ENCODE measurements at places on chromosomes 6 and 20.
A peak's percentile ranks its signal among the peaks of the same experiment; 100 is the strongest.

DNA sequence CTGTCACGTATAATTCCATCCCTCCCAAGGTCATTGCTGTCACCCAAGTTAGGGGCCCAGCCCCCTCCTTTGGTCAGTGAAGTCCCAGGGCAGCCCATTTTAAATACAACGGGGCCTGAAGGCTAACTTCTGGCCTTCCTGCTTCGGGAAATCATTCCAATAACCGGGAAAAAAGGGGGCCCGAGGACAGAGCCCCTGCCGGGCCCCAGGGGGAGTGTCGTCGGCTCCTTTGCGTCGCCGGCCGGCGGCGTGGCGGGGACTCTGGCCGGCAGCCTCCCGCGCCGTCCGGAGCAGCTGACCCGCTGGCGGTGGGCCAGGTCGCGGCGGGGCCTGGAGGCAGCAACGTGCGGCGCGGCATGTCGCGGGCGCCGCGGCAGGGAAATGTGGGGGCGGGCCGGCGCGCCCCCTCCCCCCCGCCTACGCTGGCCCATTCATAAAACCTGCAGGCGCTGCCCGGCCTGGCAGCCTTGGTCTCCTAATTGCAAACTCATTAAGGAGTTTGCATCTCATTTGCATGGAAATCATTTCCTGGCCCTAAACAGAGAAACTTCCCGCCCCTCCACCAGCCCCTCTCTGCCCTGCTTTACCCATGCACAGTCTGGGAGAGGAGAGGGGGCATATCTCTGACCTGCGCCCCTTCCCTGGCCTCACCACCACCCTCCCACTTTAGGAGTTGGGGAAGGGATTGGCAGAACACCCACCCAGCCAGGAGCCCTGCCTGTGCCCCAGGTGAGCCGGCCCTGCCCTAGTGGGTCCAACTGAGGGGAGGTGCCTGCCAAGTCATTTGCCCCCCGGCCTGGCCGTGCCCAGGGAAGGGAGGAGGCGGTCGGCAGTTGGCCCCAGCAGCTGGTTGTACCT lies 50.7 kb downstream of the MRPL14 start:
- DNase-seq = no peak

DNA sequence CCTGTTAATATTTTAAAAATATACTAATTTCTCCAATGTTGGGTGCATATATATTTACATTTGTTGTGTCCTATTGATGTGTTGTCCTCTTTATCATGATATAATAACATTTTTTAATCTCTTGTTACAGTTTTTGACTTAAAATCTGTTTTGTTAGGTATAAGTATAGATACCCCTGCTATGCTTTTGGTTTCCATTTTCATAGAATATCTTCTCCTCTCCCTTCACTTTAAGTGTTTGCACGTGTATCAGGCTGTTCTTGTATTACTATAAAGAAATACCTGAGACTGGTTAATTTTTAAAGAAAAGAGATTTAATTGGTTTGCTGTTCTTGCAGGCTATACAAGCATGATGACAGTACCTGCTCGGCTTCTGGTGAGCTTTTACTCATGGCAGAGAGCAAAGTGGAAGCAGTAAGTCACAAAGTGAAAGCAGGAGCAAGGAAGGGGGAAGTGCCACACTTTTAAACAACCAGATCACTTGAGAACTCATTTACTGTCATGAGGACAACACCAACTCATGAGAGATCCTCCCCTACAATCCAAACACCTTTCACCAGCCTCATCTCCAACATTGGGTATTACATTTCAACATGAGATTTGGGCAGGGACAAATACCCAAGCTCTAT lies 340.5 kb upstream of the SYNCRIP start:
- no peak for DNase-seq

GRCh38 chr6:160238278-160238711 lies 20.3 kb downstream of the SLC22A2 start:
- no peak for DNase-seq

DNA sequence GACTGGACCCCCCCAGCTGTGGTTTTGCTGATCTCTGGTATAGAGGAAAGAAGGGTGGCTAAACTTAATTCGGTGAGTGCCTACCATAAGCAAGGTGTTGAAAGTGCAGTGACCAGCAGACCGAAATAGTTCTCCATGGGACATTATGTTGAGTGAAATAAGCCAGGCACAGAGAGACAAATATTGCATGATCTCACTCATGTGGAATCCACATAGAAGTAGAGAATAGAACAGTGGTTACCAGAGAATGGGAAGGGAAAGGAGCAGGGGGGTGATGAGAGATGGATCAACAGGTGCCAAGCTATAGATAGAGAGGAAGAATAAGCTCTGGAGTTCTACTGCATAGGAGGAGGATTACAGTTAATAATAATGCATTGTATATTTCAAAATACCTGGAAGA lies 9.7 kb upstream of the GCNT2 start:
- no peak for DNase-seq

DNA sequence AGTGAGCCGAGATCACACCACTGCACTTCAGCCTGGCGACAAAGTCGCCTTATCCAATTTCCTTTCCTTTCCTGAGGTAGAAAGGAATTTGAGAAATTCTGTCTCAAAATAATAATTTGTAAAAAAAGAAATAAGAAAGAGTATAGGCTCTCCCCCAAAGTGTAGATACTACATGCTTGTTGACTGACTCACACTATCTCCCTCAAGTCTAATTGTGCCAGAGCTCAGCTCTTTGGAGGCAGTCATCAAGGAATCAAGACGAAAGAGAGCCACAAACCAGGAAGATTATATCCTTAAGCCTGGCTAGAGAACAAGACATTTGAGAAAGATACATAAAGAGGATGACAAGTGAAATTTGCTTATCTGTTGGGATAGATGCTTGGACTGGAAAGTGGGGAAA lies 3.7 kb upstream of the FKBPL start:
- DNase-seq = no peak

DNA sequence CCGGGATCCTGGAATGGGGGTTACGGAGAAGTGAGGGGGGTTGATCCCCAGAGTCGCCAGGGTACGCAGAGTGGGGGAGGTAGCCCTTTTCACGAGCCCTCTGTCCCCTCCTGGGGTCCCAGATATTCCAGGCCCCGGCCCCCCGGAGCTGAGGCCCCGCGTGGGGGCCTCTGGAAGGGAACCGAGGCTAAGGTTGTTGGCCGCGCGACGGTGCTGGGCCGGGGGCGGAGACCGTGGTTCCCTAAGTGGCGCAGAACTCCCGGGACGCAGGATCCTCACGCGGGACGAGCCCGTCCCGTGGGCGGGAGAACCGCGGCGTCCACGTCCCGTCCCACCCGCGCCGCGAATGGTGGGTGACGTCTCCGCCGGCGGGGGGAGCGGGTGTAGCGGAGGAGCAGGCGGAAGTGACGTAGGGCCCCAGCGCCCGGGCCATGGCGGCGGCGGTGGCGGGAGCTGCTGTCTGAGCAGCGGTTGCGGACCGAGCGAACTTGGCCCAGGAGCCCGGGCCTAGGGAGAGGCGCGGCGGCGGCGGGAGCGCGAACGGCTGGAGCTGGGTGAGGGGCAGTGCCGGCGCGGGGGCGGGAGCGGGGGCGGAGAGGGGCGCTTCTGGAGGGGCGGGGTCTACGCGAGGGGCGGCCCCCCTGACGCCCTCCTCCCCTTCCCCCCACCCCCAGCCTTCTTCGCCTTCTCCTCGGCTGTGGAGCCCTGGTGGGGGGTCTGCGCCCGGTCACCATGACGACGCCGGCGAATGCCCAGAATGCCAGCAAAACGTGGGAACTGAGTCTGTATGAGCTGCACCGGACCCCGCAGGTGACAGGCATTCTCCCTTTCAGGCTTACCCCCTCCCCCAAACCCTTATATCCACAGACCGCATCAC lies at the start of gene RING1:
RING1 (plus strand) TSS at position 410 of the 877 bp plus-strand sequence; CDS start at position 733, 323 bp downstream.
- peak; percentile 88 for DNase-seq

DNA sequence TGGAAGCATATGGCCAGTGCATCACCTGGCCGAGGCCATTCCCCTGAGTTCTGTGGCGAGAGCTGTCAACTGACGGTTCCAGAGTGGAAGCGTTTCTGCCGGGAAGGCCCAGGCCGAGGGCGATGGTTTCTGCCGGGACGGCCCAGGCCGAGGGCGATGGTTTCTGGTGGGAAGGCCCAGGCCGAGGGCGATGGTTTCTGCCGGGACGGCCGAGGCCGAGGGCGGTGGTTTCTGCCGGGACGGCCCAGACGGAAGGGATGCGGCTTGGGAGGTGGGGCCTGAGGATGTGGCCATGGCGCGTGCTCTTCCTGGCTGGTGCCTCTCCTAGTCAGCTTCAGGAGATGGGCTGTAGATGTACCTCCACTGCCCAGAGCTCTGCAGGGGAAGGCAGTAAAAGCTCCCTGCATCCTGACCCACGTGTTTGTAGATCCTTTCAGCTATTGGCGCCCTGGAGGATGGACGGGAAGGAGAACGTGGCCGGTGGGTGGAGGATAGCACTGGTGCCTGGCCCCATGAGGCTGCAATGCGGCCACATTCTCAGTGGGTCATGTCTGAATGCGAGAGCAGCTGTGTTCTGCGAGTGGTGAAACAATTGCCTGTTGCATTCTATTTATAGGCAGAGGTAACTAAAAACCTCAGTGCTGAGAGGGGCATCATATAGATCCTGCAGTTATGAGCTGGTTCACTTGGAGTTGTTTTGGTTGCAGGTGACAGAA lies 12.8 kb downstream of the TPD52L2 start:
- no peak for DNase-seq

GRCh38 chr6:95081231-95081630 lies 496.1 kb upstream of the MANEA start:
- DNase-seq = no peak

DNA sequence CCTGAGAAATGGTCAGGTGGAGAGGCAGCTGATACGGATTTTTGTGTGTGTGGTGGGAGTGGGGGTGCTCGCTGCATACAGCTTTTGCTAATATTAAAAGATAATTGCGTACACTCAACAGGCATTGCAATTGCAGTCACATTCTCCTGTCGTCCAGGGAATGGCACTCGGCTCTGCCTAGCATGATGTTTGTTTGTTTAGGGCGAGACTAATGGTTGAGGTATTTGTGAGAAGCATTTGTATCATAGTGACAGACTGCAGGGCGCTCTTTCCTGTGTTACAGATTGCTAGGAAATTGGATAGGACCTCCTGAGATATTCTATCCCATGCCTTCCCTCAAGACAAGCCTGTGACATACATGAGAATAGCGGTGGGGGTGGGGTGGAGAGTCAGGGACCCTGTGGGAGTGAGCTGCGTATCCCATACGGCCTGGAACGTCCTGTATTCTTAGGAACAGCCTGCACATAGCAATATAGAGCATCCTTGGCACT lies 207.4 kb downstream of the SOX4 start:
- no peak for DNase-seq

GRCh38 chr20:58202044-58202443 lies 26.4 kb downstream of the ANKRD60 start:
- DNase-seq = no peak

- DNase-seq = no peak
Measured at GRCh38 chr6:131950767-131951575, at the start of gene CCN2. TSS of gene CCN2 (minus strand) at chr6:131951372. CDS start at chr6:131951172, 200 bp downstream.

DNA sequence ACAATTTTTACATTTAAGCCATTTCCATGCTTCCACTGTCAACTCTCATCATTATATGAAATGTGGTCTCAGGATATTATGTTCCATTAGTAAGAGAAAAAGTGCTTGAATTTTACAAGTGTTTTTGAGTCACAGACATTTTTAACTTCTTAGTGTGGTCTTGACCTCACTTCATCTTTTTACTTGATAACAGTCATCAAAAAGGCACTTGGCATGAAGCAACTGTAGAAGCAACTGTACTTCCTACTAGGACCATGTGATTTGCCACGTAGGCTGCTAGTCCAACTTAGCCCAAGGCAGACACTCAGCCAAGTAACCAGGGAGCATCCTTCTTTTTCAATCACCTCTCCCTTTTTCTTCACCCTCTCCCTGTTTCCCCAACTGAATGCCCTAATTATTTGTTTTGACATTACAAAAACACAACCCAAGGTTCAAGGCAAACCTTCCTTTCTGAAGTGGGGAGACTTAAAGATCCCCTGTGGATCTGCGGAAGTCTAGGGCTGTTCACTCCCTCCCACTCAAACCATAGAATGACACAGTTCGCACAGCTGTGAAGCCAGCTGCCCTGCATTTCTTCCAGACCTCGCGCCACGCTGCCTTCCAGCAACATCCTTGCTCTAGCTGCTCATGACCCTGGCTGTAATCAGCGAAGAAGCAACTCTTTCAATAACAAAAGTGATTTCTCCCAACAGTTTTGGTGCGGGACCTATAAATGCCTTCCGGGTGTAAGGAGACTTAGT lies 45.0 kb downstream of the PHACTR1 start:
- no peak for DNase-seq

- DNase-seq = no peak
Measured at GRCh38 chr6:14709066-14709670, 536.7 kb upstream of the JARID2 start.

- peak; percentile 9 for DNase-seq
Measured at GRCh38 chr6:31970604-31971271, 1.2 kb downstream of the DXO start.

GRCh38 chr20:62388839-62389600 lies 2.1 kb downstream of the RPS21 start:
- no peak for DNase-seq

DNA sequence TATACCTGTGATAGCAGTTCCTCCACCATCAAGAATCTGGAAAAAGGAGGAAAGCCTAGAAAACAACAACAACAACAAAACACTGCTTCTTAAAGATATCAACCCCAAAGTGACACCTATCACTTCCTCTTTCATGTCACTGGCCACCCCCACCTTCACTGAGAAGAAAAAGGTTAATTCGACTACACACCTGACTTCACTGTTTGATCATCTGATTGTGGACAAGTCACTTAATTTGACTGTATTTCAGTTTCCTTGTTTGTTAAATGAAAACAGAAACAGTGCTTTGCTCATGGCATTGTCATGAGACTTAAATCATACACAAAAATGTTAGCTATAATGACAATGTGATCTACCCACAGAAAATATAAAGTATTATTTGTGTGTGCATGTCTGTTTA lies 280.6 kb upstream of the SULF2 start:
- no peak for DNase-seq

GRCh38 chr20:4699957-4700356 lies 21.8 kb upstream of the PRND start:
- DNase-seq = no peak

GRCh38 chr6:85390105-85390728 lies 59.7 kb upstream of the NT5E start:
- no peak for DNase-seq

DNA sequence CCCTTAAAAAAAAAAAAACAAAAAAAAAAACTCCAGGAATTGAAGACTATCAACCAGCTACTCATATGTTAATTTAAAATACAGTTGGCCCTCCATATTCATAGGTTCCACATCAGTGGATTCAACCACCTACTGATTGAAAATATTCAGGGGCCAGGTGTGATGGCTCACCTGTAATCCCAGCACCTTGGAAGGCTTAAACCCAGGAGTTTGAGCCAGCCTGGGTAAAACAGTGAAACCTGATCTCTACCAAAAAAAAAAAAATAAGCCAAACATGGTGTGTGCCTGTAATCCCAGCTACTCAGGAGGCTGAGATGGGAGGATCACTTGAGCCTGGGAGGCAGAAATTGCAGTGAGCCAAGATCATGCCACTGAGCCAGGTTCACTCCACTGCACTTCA lies 72.4 kb upstream of the SMIM8 start:
- DNase-seq = no peak

DNA sequence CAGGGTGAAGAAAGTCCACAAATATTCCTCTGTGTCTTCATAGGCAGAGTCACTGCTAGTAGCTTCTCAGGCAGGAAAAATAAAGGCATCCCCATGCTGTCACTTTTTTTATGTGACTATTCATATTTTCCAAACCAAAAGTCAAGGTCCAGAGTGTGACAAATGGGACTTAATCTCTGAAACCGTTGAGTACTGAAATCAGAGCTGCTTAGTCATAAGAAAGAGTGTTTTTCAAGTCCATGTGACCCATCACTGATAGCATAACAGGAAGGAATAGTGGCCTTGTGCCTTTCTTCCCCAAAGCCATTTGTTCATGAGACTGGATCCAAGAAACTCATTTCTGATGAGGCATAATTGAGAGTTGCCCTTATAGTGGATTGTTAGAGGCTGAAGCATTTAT lies 210.3 kb upstream of the TSHZ2 start:
- DNase-seq = no peak
